Pancreas (tissue), 10 donors: ENCODE measurements at places on chromosomes 5 and 9. TPM values are rescaled to one million over a fixed set of nuclear protein-coding genes. Genes with fewer than 3 reads are reported as not detected.

GRCh38 chr5:137203011-137203632 lies 296.0 kb downstream of the SPOCK1 start:
- DNase-seq, result no peak

DNA sequence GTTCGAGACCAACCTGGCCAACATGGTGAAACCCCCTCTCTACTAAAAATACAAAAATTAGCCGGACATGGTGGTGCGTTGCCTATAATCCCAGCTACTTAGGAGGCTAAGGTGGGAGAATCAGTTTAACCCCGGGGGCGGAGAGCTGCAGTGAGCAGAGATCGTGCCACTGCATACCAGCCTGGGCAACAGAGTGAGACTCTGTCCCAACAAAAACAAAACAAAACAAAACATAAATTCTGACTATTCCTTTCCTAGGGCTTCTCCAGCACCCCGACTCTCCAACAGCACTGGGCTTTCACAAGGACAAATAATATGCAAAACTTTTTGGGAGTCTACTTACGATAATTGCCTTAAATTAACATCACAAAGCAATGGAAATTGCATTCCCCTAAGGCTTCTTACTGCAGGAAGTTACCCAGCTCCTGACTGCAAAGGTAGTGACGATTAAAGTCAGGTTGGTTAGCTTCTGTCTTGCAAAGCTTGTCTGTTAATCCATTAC lies 15.9 kb upstream of the CDKN2AIPNL start:
- no peak for DNase-seq

- DNase-seq, result no peak
Measured at GRCh38 chr9:6708732-6709131, 49.0 kb upstream of the KDM4C start.

DNA sequence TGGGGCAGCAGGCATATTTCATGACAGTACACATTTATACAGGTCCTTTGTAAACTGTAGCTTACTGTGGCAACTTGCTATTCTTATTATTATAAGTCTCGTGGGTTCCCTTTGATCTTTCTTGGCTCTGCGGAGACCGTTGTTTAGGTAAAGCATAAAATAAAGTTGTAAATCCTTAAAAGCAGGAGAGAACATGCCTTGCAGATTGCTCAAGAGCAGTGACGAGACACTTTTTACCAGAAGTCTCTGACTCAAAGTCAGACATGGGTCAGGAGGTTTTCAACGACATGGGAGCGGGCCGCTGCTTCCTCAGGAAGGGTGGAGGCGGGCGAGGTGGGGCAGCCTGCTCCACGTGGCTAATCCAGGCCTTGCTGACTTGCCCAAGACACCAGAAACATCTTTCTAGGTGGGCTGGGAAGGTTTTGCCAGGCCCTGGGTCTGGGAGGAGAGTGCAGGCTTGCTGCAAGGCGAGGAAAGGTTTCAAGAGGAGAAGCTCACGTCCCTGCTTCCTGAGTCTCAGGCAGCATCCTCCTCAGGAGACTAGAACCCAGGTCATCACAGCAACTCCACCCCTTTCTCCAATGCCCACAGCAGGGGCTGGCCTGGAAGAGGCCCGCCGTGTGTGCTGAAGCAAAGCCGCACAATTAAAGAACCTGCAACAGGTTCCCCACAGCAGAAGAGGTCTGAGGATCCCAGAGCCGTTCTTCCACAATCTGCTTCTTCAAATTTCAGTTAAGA lies 6.5 kb downstream of the TBC1D2 start:
- DNase-seq, result peak; percentile 57

- no peak for DNase-seq
Measured at GRCh38 chr9:81411961-81412360, 277.4 kb downstream of the TLE1 start.

GRCh38 chr9:95826183-95826838 lies 49.2 kb upstream of the ERCC6L2 start:
- no peak for DNase-seq

DNA sequence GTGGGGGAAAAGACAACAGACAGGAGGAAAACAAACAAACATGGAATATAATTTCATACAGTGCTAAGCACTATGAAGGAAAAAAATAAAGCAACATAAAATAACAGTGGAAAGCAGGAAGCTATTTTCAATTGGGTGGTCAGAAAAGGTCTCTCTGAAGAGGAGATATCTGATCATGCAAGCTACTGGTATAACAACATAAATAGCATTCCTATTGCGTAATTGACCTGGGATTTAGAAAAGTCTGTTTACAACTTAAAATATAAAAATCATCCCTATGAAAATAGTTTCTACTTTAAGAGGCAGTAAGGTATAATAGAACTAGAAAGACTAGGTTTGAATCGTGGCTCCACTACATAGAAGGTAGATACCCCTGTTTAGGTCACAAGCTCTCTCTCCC lies 61.4 kb downstream of the FBXW11 start:
- no peak for DNase-seq

DNA sequence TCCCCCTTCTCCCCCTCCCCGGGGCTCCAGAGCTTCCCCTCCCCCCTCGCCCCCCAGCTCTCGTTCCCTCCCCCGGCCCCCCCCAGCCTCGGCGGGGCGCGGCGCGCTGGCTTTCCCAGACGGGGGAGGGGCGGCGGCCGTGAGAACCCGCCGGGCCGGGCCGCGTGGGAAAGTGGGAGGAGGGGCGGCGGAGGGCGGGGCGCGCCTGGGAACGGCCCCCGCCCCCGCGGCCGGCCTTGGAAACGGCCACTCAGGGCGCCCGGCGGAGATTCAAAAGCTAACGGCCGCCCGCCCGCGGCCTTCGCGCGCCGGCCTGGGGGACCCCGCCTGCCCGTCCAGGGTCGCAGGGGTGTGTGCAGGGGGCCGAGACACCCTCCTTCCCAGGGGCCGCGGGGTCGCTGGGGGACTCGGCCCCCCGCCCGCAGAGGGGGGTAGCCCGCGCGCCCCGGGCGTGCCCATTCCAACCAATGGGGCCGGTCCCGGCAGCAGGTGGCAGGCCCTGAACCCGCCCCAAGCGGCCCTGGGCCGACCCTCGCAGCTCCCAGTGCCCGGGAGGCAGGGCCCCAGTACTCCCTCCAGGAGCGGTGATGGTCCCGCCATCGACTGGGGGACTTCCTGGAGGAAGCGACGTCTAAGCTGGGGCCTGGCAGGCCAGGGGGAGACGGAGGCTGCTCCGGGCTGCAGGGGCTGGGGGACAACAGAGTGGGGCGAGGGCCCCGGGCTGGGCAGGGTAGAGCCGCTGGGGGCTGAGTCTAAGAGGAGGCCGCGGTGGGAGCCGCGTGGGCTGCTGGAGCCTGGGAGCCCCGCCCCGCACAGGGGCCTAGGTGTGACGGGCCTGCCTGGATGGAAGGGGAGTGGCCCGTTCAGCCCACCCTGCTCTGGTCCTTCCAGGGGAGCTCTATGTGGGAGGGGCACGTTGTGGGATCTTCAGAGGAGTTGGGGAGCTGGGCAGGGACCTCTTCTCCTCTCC lies 14.2 kb upstream of the NRARP start:
- peak; percentile 68 for DNase-seq

- no peak for DNase-seq
Measured at GRCh38 chr5:82808960-82809359, 268.2 kb downstream of the TMEM167A start.

GRCh38 chr5:170941788-170942187 lies 80.0 kb downstream of the RANBP17 start:
- no peak for DNase-seq

LRRC26 gene
- 0.28 TPM for total RNA-seq

SEMA6A gene
- total RNA-seq, result 13.9 TPM

ANKRD31 gene
- total RNA-seq, result 0.18 TPM

PDE6A gene
- total RNA-seq, result not detected
